Spinal cord (tissue), 10 donors: ENCODE measurements at places on chromosomes 13 and 19.
A peak's percentile ranks its signal among the peaks of the same experiment; 100 is the strongest.

DNA sequence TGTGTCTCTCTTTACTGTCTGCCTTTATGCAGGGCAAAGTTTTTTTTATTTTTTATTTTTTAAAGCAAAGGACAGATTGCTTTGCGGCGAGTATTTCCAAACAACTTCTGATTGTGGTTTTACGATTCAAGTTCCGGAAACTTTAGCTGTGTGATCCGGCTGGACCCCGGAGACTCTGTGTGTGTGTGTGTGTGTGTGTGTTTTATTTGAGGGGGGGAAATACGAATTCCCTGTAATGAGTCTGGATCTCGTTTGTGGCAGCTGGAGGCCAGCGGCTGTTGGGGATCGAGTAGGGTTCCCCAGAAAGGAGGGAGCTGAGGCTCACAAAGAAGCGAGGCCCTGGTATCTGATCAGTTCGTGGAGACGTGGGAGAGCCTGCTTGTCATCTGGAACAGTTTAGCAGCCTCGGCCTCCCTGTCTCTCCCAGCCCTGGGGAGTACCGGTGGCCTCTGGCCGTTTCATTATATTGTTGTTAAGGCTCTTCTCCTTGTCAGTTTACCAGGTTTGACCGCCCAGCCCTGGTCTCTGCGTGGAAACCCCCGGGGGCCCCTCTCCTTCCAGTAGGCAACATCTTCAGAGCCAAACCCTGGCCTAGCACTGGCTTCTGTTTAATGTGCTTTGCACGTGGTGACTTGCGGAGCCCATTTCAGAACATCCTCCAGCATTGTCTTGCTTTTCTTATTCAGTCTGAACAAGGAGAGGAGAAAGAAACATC, 1.3 kb downstream of the FARP1 start:
- no peak for DNase-seq

- no peak for DNase-seq
Observed at GRCh38 chr13:113245849-113246796, 36.7 kb downstream of the CUL4A start.

DNA sequence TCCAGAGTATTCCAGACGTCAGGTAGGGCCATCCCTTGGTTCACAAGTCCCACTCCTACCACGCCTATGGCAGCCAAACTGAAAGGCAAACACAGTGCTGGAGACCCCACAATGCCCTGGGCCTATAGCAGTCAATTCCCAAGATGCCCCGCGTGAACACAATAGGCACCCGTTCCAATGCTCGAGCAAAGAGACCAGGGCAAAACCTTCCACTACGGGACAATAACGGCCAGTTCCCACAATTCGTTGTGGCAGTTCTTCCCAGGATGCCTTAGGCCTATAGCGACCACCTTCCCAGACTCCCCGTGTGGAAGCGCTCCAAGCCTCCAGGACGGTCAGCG, 538 bp downstream of the ZNF428 start:
- DNase-seq, result peak; percentile 83

DNA sequence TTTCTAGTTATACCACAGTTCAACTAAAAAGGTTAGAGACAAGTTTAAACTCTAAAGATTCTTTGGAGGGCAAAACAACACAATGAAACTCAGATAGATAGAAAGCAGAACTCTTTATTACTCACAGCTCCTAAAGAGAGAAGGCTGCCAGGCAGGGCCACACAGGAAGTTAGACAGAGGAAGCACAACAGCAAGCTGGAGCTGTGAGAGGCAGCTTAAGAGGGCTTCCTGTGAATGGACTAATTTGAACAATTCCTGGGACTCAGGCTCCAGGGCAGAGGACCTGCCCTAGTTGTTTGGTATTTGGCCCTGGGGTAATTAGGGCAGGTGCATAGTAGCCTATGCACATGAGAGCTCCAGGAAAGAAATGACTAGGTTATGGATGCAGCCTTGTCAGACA, 803.6 kb downstream of the DIAPH3 start:
- no peak for DNase-seq
